CD4-positive, alpha-beta T cell treated with Interleukin-10 for 1 hour (primary cell): ENCODE measurements at places on chromosomes 1 and 21.

DNA sequence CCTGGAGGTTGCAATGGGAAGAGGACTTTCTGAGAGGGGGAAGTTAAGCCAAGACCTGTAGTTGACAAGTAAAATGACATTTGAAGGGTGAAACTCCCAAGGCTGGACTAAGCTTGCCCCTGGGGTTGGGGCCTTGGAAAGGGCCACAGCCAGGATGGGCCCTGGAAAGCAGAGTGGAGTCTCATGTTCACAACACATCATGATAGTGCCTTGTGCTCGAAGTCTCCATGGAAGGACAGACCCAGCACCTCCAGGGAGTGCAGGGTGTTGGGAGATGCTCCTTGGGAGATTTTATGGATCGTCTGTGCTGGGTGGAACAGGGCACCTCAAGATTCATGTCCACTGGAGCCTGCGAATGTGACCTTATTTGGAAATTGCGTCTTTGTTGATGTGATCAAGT is 55.6 kb upstream of the ACTRT2 start:
- DNase-seq: no peak

DNA sequence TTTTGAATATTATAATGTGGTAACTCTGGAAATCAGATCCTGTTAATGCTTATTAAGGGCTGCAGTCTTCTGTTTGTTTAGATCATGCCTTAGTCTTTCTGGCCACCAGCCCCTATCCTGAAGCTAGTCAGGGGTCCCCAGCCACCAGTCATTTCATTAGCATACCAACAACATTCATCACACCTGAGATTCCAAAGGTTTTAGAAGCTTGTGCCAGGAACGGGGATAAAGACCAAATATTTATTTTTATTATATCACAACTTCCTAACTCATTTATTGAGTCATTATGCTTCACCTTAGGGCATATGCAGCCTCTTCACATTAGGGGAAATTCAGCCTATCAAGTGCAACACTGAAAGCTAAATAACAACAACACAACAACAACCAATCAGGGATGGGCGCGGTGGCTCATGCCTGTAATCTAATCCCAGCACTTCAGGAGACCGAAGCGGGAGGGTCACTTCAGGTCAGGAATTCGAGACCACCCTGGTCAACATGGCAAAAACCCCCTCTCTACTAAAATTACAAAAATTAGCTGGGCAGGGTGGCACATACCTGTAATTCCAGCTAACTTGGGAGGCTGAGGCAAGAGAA is 2.9 kb upstream of the PSEN2 start:
- no peak for DNase-seq

- DNase-seq: no peak
Observed at GRCh38 chr1:14117700-14118099, 417.7 kb downstream of the PRDM2 start.

- no peak for DNase-seq
Observed at GRCh38 chr21:41564871-41565274, 56.9 kb upstream of the TMPRSS2 start.

DNA sequence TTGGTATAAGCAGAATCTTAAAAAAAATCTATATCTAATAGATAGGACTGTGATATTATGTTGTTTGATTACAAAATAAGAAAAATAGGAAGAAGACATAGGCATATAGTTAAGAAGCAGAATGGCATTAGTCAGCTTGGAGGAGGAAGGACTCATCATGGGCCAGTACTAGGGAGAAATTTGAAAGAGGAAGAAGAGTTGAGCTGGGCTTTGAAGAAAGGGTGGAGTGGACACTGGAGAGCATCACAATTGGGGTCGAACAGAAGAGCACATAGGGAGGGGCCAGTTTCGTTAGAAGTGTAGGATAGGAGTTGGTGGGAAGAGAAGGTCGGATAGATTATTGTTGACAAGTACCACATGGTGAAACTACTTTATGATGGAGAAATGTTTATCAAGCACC is 129.3 kb downstream of the CACHD1 start:
- DNase-seq: no peak

GRCh38 chr1:235902677-235903542 is 36.2 kb upstream of the LYST start:
- DNase-seq: no peak

DNA sequence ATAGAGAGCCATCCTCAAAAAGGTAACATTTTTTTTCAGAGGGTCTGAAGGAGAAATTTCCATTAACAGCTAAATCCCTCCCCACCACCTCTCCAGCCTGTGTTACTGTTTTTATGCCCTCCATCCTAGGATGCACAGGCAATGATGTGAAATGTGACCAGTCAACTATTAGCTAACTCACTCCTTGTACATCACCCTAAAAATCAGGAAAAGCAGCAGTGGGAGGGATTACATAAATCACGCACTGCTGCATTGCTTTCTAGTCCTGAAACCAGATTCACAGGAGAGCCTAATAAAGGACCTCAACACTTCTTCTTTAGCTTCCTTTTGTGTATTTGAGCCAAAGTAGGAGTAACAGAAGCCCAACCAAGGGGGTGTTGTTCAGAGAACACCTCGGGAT is 66.3 kb downstream of the LMO4 start:
- DNase-seq: no peak
